ENCODE measurements at places on chromosomes 7 and 10. TPM values are rescaled to one million over a fixed set of nuclear protein-coding genes. Genes with fewer than 3 reads are reported as not detected.

Gene C10orf105
- not detected for total RNA-seq

Gene FGFR2
- 20.2 TPM for total RNA-seq

Gene ANKRD30A
- total RNA-seq, result not detected

Gene AKR1C3
- total RNA-seq, result 149 TPM

Gene NPFFR1
- not detected for total RNA-seq

Gene ZNF503
- 11.7 TPM for total RNA-seq

Data from nasal cavity respiratory epithelium epithelial cell of viscerocranial mucosa (primary cell).